NCI-H82 (cell line): ENCODE measurements at places on chromosomes 2 and 18.

- peak; percentile 80 for DNase-seq
Measured at GRCh38 chr2:167048829-167049228, 160.5 kb downstream of the XIRP2 start.

DNA sequence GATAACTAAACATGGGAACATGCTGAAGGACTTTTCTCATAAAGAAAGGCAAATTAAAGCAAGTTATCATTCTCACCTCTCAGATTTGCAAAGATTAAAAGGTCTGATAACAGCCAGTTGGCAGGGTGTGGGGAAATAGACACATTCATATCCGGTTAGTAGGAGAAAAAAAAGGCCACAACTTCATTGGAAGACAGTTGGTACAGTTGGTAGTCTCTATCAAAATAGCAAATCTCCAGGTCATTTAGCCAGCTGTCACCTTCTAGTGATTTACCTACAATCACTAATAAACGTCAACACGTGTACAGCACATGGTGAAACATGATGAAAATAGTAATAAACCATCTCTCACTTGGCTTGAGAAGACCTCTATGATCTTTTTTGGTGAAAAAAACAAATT lies 16.6 kb downstream of the INPP5D start:
- no peak for DNase-seq

DNA sequence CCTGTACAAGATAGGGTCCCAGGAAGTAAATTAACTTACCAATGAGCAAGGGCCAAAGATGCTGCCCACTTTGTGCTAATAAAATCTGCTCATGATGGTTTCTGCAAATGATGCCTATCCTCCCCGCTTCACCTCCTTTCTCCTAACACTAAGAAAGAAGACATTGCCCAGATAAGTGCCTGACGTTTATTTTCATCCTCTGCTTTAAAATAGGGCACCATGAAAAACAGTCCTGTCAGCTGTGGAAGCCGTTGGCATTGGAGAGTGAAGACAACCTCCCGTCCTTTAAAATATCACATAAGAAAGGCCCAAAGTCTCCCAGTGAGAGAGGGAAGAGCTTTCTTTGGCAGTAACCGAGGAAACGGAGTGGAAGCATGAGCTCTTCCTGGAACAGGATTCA lies 1.7 kb upstream of the TXNDC2 start:
- no peak for DNase-seq

DNA sequence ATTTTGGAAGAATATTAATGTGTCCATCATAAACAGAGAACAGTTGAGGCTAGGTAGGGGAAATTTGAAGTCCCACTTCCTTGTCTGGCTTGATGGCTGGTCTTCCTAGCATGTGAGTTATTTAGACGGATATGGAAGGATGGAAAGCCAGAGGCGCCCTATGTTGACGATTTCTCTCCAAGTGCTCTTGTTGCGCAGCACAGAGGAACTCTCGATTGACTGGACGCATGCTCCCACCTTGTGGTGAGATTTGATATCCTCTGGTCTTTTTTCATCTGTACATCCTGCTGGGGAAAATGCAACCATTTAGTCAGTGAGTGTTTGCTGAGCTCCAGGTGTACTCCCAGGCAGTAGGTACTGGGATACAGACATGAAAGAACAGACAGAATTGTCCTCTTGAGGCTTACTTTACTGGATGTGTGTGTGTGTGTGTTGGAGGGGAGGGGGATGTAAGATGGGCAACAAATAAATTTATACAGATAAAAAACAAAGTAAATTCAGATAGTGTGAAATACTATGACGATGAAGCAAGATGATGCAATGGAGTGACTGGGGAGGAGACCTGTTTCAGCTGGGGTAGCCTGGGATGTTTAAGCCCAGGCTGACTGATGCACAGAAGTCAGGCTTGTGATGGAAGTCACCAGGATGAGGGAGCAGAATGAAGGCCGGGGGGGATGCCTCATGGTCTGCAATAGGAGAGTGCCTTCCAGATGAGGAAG lies 137.2 kb downstream of the TRIM43 start:
- DNase-seq: peak; percentile 94

DNA sequence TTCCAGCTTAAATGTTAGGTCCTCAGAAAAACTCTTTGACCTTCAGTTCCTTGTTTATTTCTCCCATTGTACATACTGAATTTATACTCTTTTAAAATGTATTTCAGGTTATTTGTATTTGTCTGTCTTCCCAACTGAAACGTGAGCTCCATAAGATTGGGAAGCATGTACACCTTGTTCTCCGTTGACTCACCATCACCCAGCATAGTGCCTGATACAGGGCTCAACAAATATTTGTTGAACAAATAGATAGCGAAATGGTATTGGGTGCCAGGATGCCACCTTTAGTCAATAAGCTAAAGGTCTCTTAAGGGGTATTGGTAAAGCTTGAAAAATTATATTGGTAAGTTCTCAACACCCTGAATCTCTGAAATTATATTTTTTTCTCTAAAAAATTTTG lies 1841.3 kb upstream of the CELF4 start:
- no peak for DNase-seq

DNA sequence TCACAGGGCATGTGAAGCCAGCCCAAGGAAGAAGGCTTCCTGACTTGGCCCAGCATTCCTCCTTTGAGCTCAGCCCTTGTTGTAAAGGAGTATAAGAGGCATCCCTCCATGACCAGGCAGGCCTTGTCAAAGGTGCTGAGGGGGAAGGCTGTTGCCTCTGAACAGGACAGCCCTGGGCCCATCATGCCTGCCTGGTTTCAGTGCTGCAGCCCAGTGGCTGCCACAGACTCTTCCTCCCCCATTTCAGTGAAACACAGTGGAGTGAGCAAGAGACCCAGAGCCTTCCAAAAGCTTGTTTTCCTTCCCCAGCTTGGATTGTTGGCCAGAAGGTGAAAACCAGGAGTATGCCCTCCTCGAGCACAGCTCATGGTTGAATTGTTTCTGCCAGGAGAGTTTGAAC lies 19.9 kb upstream of the RPL37A start:
- no peak for DNase-seq

- no peak for DNase-seq
Measured at GRCh38 chr2:9286554-9287399, 80.2 kb downstream of the ASAP2 start.

GRCh38 chr2:233668605-233669260 lies 3.0 kb upstream of the UGT1A9 start:
- no peak for DNase-seq

- no peak for DNase-seq
Measured at GRCh38 chr2:234368861-234369261, 128.0 kb downstream of the ARL4C start.

DNA sequence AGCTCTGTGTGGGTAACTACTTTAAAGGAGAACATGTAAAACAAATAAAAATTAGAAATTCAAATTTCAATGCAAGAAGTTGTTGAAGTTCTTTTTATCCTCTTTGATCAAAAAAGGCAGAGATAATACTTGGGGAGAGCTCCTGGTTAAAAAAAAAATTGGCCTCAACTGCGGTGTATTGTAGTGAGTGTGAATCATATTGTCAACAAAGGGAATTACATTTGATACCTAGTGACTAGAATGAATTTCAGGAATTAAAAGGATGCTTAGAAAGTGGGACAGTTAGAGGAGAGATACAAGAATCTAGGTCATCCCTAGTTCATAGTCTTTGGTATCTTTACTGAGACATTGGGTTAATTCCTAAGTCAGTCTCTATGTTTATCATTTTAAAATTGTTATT lies 473.0 kb downstream of the CCDC85A start:
- DNase-seq: no peak

DNA sequence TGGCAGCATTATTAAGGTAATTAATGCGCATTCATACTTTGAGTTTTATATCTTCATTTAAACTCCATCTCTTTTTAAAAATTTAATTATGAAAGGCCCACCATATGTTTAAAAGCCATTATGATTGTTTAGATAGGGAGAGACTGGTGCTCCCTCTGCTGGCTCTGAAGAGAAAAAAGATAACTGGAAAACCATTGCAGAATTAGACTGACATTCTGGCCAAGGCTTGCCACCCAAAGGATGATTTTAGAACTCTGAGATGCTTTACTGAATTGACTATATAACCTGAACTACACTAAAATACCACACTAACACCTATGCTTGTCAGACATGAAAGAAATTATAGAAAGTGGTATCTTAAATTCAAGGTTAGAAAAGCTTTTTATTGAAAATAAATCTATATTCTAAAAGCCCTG lies 127.6 kb upstream of the SPOPL start:
- DNase-seq: peak; percentile 74
